ENCODE measurements at places on chromosomes 11 and 22.

- no peak for DNase-seq
Measured at GRCh38 chr11:58497951-58498350, 10.0 kb downstream of the OR5B21 start.

- DNase-seq = no peak
Measured at GRCh38 chr11:75260396-75261170, 20.0 kb downstream of the TPBGL start.

GRCh38 chr22:43745783-43746356, 66.2 kb downstream of the EFCAB6 start:
- no peak for DNase-seq

DNA sequence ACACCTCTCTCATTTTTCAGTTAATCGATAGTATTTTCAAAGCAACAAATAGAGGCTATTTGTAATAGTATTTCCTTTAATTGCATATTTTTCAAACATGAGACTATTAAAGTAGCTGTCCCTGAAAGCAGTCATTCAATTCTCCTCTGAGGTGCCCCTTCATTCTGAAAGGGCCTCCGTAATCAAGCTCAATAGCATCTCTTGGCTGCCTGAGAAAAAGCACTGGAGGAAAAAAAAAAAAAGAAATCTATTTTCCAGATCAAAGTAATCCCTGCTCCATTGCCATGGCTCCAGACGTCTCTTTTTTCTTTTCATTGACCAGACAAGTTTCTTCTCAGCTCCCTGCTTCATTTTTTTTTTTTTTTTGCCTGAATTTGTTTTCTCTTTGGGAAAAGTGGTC, 154.5 kb upstream of the BLID start:
- no peak for DNase-seq

- DNase-seq = no peak
Measured at GRCh38 chr11:28690746-28691145, 582.6 kb downstream of the METTL15 start.
